Activated T-cell treated with anti-CD3 and anti-CD28 coated beads for 1 hour (primary cell): ENCODE measurements at places on chromosomes 1 and 21.

GRCh38 chr1:48560577-48560976, 88.6 kb upstream of the SPATA6 start:
- DNase-seq = no peak

- DNase-seq = no peak
These were observed 119.0 kb downstream of the MAST2 start for GRCh38 chr1:45922374-45922773.

DNA sequence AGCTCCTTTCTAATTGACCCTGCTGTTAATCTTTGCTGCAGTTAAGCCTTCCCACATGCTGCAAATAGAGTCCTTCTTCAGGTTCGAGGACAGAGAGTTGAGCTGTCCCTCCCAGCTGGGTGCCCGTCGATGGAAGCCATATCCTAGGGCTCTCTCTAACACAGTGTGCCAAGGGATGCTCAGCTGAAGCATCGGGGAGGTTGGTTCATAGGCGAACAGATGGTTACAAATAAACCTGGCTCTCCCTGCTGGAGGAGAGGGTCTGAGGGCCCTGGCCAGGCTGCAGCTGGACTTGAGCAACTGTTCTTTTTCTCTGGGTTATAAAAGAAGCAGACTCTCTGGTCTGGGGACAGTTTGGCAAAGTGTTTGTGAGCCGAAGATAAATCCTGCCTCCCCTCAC, 120.3 kb upstream of the C8B start:
- no peak for DNase-seq

DNA sequence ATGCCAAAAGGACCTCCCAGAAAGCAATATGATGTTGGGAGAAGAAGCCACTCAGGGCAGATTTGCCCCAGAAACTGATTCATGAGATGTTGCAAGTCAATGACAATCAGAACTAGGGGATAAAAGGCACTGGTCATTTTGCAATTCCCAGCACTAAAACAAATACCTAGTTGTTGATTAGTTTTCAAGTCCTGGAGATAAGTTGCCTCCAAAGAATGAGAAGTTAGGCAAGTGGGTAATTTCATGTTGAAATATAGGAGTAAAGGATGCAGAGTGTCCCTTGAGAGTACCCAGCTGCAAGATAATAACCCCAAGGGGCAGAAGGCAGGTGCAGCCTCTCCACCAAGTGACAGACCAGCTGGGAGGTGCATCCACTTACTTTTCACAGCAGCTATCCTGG, 363.6 kb downstream of the PBX1 start:
- DNase-seq = no peak

GRCh38 chr1:185363205-185363604, 46.2 kb upstream of the IVNS1ABP start:
- no peak for DNase-seq

DNA sequence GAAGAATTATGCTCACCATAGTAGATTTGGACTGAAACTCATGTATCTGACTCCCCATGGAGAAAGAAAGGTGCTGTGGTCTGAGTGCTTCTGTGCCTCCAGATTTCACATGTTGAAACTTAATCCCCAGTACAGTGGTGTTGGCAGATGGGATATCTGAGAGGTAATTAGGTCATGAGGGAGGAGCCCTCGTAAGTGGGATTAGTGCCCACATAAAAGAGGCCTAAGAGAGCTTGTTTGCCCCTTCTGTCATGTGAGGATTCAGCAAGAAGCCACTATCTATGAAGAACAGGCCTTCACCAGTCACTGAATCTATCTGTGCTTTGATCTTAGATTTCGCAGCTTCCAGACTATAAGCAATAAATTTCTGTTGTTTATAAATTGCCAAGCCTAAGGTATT, 150.1 kb downstream of the PLPP3 start:
- no peak for DNase-seq

DNA sequence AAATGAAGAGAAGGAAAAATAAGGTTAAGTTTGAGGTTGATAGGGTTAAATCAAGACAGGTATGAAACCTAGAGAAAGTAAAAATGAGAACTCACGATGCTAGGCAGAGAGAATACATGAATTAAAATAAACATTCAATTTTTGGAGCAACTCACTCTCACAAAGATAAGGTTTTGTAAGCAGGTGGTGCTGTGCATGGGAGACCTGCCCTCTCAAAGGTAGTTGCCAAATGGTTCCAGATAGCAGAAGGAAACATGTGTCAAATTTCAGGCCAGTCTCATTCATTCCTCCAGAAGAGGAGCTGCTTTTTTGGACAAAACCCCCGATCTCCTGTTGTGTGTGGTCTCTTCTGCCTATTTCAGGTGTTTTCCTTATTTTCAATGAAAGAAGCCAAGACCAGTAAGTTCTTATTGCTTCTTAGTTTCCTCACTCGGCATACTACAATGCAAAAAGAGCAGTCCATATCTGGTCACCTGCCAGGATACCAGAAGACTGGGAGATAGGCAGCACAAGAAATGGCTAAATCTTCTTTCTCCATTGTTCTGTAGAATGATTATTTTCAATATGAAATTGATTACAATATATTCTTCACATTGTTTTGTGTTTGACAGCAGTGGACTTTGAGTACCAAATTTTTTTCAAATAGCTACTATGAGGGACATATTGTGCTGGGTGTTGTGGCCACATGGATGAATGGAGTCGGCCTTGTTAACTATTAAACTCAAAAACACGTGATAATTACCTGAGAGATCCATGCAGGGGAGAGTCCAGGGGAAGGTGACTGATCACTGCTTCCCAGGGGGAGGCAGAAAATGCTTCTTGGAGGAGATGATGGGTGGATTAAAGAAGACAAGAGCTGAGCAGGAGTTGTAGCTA, 3.6 kb downstream of the CR1L start:
- DNase-seq = no peak

DNA sequence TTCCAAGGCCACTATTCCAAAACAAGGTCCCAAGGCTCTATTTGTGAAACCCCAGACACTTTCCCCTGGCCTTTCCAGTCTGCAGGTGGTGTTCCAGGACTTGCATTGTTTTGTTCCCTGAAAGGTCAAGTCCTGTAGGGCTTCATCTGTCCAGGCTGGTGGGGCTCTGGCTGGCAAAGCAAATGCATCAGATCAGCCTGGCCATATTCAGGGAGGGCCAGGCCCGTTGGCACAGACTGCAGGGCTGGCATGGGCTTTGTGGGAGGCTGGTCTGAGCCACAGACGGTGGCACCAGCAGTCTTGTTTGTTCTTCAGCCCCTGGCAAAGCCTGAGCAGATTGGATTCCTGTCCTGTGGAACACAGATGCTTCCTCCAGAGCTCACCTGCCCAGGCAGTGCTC, 93.0 kb downstream of the SPATA46 start:
- DNase-seq = no peak

GRCh38 chr1:237324226-237324625, 282.2 kb downstream of the RYR2 start:
- DNase-seq = no peak

DNA sequence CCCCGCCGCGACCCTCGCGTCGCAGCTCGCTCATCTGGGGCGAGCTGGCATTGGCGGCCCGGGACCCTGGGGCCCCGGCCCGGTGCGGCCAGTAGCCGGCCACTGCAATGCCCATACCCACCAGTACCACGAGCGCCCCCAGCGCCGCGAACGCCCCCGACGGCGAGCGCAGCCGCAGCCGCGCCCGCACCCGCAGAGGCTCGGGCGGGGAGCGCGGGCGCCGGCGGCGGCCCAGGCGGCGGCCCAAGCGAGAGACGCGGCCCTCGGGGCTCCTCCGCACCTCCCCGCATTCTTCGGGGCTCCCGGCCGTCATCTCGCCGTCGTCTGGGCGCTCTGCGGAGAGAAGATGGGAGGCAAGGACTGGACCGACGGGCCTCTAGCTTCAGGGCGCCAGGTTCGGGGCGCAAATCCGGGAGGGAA, 2.2 kb downstream of the TMEM200B start:
- DNase-seq = no peak

- DNase-seq = no peak
These were observed 973 bp downstream of the FMOD start for GRCh38 chr1:203349773-203350524.

DNA sequence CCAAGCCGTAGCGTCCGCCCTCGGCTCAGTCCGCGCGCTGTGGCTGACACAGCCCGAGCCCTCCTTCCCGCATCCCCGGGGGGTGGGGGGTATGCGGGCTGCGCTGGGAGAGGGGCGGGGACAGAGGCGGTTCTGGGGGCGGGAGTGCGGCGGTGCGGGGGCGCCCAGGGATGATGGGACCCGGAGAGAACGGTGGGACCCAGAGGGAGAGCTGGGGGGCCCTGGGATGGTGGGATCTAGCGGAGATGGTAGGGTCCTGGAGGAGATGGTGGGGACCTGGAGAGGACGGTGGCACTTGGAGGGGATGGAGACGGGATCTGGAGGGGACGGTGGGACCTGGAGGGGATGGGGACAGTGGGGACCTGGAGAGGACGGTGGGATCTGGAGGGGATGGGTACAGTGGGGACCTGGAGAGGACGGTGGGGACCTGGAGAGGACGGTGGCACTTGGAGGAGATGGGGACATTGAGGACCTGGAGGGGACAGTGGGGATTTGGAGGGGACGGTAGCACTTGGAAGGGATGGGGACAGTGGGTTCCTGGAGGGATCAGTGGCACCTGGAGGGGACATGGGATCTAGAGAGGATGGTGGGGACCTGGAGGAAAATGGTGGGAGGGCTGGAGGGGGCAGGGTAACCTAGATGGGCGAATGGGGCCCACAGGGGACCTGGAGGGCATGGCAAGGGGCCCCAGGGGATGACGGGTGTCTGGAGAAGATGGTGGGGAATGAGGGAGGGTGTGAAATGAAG, 477 bp downstream of the SNAP47 start:
- no peak for DNase-seq

DNA sequence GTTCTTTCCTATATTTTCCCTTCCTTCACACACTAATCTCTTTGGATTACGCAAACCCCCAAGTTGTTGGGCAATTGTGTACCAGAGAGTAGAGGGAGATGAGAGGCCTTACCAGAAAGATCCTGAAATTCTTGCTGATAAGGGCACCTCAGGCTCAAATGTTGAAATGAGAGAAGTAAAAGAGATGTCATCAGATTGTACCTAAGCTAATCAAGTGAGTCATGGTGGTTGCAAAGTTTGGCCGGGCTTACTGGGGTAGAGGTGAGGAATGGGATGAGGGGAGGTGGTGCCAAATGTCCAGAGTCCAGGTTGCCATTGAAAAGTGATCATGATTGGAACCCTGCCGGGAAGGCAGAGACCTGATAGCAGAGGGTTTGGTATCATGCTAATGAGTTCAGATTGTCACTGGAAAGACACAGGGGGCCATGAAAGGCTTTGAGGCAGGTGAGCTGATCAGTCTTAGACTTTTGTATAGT, 43.1 kb downstream of the OPTC start:
- DNase-seq = no peak

DNA sequence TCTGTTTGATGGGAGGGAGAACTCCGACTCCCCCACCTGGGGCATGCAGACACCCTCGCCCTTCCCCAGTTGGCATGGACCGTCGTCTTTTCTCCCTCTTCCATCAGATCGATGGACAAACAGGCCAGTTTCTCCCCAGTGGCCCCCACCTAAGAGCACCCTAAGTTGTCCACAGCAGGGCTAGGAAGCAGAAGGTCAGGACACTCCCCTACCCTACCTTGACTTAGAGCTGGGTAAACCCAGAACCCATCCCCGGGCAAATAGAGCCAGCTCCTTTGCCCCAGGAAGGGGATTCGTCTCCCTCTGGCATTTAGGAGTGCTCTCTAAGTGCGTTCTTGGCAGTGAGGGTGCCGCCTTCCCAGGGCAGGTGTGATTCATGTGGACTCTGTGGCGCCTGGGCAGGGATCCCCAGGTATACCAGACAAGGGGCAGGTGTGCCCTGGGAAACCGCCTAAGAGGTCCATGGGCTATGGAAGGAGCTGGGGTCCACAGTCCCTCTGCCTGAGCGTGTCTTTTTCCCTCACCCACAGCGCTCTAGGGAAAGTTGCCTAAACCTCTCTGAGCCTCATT, 2.7 kb upstream of the RUNX3 start:
- no peak for DNase-seq

GRCh38 chr1:48254254-48254653, 31.7 kb downstream of the SLC5A9 start:
- DNase-seq = no peak

DNA sequence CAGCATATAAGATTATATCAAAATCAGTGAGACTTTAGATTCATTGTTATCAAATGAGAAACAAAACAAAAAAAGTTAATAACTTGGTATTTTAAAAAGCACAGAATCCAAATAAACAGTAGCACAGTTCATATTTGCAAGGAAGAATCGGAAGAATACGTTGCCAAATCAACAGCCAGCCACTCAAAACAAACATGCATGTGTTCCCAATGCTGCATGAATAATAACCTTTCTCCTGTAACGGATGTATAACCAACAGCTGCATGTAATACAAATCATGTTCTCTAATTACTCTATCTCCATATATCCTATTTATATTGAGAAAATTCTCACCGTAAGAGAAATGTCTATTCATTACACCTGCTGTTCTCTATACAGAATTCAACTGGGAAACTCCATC, 98.9 kb upstream of the FOXD3 start:
- no peak for DNase-seq

DNA sequence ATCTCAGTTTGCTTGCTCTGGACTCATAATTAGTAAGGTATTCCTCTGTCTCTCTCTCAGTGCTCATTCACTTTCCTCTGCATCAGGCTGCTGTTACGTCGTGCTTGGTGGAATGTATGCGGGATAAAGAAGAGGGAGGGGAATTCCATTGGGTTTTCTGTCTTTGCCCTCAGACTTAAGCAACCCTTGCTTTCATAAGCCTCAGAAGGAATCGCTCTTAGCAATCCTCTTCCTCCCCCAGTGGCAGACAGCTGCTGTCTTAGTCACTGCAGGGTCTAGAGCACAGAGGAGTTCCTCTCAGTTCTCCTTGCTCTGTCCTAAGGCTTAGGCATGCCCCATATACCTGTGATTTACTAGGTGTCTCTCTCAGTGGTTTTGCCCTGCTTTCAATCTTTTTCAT, 19.1 kb upstream of the NTMT2 start:
- DNase-seq = no peak

DNA sequence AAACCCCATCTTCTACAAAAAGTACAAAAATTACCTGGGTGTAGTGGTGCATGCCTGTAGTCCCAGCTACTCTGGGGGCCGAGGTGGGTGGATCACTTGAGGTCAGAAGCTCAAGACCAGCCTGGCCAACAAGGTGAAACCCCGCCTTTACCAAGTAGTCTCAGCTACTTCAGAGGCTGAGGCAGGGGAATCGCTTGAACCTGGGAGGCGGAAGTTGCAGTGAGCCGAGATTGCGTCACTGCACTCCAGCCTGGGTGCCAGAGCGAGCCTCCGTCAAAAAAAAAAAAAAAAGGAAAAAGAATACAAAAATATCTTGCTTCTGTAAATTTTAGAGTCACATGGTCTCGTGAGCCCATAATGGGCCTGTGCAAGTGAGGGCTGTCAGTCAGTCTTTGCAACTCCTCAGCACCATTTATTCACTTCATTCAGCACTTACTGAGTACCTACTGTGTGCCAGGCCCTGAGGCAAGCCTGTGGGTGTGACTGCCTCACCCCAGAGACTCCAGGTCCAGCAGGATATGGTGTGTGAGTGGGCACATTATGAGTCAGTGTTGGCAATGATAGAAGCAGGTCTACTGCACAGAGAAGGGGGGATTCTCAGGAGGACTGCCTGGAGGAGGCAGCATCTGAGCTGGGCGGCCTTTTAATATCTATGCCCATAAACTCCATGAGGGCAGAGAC, 46.8 kb upstream of the TARDBP start:
- DNase-seq = no peak
